ENCODE measurements at places on chromosomes 2 and 18.

GRCh38 chr2:109530712-109531111 is 83.1 kb downstream of the SEPTIN10 start:
- DNase-seq, result no peak

- DNase-seq, result no peak
Observed at GRCh38 chr18:41113885-41114482, 841.0 kb upstream of the PIK3C3 start.

GRCh38 chr2:8984157-8984556 is 19.3 kb downstream of the MBOAT2 start:
- no peak for DNase-seq

DNA sequence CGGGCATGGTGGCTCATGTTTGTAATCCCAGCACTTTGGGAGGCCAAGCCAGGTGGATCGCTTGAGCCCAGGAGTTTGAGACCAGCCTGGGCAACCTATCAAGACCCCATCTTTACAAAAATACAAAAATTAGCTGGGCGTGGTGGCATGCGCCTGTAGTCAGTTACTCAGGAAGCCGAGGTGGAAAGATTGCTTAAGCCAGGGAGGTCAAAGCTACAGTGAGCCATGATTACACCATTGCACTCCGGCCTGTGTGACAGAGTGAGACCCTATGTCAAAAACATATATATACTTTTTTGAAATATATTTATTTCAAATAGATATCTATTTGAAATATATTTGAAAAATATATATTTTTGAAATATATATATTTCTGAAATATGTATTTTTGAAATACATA is 10.9 kb downstream of the OSBPL1A start:
- no peak for DNase-seq

GRCh38 chr2:11829324-11829946 is 83.0 kb downstream of the LPIN1 start:
- DNase-seq, result peak; percentile 68

DNA sequence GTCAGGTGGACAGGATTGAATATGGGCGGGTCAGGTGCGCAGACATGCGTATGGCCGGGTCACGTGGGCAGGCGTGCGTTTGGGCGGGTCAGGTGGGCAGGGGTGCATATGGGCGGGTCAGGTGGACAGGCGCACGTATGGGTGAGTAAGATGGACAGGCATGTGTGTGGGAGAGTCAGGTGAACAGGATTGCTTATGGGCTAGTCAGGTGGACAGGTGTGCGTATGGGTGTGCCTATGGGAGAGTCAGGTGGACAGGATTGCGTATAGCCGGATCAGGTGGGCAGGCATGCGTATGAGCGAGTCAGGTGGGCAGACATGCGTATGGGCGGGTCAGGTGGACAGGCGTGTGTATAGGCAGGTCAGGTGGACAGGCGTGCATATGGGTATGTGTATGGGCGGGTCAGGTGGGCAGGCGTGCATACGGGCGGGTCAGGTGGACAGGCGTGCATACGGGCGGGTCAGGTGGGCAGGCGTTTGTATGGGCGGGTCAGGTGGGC is 30.3 kb upstream of the KLF11 start:
- DNase-seq, result no peak

DNA sequence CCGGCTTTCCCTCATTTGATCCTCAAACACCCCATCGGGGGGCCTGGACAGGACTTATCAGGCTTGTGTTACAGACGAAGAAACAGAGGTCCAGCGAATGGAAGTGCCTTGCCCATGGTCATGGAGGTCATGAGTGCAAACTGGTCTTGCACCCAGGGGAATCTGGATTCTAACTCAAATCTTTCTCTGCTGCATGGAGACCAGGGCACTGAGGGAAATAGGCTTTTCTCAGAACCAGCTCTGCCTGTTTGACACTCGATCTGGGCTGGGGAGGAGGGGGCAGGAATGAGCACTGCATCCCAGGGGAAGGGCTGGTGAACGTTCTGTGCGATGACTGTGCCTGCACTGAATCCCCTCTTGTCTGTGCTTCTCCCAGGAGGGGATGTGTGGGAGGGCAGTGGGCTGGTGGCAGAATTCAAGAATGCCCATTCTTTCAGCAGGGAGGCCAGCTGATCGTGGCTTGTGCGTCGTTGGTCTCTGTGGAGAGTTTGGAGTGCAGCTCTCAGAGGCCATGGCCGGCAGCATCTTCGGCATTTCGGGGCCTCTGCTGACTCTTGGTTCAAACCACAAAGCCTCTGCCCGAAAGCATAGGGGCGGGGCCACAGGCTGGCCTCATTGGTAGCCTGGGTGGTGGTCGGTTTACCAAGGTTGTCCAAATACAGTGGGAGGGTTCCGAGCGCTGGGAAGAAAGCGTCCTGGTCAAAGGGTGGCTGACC is 171.6 kb downstream of the DDX1 start:
- no peak for DNase-seq

GRCh38 chr2:187567126-187567525 is 12.9 kb upstream of the TFPI start:
- DNase-seq, result no peak

DNA sequence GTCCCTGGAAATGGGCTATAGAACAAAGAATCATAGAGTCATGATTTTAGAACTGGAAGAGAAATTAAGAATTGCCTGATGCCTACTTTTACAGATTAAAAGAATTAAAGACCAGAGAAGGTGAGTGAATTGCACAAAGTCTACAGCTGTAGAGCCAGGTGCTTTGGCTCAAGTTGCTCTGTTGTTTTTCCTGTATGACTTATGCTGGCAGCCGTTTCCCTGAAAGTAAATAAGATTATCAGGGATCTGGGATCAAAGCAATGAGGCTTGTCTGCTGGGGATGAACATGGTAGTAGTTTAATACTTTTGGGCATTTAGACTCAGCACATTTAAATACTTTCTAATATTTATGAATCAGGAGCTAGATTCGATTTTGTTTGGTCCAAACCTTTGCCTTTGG is 166.9 kb downstream of the PRPF40A start:
- peak; percentile 4 for DNase-seq

DNA sequence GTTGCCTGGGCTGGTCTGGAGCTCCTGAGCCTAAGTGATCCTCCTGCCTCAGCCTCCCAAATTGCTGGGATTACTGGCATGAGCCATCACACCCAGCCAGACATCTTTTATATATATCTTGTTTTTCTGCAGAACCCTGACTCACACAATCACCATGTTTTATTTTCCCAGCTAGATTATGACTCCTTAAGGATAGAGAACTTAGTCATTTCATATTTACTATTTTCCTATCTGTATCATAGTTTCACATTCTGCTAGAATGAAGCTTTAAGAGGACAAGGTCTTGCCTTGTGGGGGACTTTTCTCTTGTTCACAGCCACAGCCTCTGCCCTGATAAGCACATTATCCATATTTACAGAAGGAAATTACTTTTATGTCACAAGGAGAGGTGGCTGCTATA is 73.9 kb downstream of the LBH start:
- DNase-seq, result no peak

- no peak for DNase-seq
Observed at GRCh38 chr18:13568443-13569392, 157.6 kb downstream of the FAM210A start.

GRCh38 chr2:202014318-202014717 is 19.3 kb upstream of the FZD7 start:
- DNase-seq, result no peak

- DNase-seq, result no peak
Observed at GRCh38 chr2:58852243-58852642, 611.1 kb upstream of the FANCL start.

DNA sequence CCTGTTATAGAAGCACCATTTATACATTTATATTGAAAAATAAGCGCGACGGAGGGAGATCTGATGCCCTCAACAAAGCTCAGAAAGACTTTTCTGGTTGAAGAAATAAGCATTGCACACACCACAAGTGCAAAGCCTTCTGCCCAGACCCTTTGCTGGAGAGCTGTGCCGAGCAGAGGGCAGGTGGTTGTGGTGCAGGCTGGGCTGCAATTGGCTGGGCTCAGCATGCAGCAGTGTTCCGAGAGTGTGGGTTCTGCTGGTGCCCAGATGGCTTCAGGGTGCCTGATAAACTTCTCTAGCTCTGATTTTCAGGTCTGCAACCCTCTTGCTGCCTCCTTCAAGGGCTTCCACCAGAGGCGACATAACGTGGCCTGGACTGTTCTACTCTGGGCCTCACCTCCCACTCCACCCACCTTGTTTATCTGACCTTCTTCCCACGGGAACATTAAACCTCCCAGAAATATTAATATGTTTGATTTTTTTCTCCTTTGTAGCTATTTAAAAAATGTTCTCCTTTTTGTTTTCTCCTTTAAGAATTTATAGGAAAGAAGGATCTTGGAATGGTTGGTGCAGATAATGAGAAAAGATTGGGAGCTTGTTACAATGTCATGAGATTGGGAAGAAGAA is 113.6 kb upstream of the ITGA6 start:
- no peak for DNase-seq

DNA sequence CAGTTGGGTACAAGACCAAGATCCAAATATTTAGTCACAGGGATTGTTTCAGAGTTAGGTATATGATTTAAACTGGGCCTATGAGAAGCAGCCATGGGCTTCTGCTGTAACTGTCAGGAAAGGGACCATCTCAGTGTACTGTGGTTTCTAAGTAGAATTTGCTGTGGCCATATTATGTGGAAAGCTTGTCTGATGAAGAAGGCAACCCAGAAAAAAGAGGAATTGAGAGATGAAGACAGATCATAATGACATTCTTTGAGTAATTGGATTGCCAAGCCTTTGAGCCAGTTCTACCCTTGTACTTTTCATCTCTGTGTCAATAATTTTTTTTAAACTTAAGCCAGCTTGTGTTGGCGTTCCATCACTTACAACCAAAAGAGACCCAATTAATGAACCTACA is 259.6 kb downstream of the NUP35 start:
- DNase-seq, result no peak

GRCh38 chr2:157901325-157901724 is 25.2 kb upstream of the ACVR1 start:
- no peak for DNase-seq

- DNase-seq, result no peak
Observed at GRCh38 chr18:6004683-6005082, 109.4 kb upstream of the TMEM200C start.

DNA sequence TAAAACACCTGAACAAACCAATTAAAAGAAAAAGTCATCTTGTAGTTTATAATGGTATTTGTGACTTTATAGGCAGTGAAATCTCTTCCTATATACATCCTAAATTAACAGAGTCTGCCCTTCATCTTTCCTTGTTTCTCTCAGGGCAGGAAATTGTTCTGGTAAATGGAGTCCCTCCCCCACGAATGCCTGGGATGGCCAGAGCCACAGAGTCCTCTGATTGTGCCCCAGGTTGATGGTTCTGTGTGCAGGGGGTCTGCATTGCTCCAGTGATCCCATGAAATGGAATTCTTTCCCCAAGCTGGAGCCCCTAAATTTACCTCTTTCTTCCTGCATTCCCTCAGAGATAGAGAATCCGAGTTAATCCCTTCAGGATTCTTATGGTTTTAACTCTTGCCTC is 155.5 kb downstream of the MTX2 start:
- no peak for DNase-seq

- DNase-seq, result no peak
Observed at GRCh38 chr2:120319123-120319522, 26.8 kb upstream of the INHBB start.

DNA sequence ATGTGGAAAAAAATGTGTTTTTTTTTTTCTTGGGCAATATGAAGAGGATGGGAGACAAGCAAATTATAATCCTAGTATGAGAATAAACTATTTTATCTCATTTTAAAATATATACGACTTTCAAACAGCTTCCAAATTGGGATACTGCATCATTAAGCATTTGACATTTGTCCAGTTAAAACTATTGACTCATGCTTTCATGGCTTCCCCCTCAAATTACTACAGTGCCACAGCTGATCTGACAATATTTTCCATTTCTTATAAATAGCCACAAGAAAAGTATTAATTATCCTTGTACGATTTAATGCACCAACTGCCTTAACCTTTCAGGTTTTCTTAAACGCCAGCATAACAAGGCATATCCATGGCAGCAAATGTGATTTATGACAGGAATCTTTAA is 1134.8 kb upstream of the ZEB2 start:
- DNase-seq, result no peak

DNA sequence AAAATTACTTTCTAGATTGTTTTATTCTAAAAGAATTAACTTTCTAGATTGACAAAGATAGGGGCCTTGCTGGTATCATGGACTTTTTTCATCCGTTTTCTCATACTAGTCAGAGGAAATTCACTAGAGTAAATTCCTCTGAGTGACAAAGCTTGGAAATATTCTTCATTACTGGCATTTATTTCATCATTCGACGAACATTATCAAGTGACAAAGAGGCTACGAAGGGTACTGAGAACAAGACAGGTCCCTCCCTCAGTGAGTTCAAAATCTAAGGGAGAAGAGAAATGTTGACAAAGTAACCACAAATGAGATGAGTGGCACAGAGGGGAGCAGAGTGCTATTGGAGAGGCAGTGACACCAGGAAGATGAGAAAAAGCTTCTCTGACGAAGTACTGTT is 4.3 kb downstream of the EPG5 start:
- DNase-seq, result no peak

GRCh38 chr2:54106631-54107454 is 8.6 kb upstream of the ACYP2 start:
- peak; percentile 89 for DNase-seq

DNA sequence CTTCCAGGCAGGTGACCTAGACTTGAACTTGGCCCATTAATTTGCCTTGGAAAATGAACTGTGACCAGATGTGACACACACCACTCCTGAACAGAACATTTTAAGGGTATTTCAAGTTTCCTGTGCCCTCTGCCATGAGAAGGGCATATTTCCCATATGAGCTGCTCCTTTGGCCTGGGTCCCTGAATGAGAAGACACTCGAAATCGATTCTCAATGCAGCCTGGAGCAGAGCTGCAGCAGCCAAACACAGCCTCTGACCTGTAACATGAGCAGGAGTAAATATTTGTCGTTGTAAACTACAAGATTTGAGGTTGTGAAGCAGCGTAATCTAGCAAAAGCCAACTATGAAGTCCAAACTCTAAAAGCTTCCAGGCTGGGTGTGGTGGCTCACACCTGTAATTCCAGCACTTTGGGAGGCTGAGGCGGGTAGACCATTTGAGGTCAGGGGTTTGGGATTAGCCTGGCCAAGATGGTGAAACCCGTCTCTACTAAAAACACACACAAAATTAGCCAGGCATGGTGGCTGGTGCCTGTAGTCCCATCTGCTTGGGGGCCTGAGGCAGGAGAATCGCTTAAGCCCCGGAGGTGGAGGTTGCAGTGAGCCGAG is 30.1 kb upstream of the SOS1 start:
- no peak for DNase-seq

DNA sequence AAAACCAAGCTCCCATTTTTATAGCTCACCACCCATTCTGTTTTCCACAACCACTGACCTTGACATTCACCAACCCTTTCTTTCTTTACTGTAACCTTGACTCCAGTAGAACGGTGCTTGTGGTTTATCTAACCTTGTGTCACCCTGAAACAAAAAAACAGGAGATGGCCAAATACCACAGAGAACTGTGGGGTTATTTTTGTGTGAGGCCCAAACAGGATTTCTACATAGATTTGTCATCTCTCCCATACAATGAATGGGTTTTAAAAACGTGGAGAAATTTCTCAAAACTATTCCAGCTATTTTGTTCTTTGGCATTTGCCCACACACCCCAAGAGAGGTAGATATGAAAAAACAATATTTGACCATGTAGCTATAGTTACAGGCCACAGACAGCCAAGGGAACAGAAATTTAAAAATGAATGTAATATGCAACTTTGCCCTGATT is 231.3 kb upstream of the TANK start:
- no peak for DNase-seq
